Dorsolateral prefrontal cortex (tissue), 122 donors: ENCODE measurements at places on chromosomes 4 and X. TPM values are rescaled to one million over a fixed set of nuclear protein-coding genes. Genes with fewer than 3 reads are reported as not detected.

Gene ABLIM2
- total RNA-seq, result 156 TPM

DNA sequence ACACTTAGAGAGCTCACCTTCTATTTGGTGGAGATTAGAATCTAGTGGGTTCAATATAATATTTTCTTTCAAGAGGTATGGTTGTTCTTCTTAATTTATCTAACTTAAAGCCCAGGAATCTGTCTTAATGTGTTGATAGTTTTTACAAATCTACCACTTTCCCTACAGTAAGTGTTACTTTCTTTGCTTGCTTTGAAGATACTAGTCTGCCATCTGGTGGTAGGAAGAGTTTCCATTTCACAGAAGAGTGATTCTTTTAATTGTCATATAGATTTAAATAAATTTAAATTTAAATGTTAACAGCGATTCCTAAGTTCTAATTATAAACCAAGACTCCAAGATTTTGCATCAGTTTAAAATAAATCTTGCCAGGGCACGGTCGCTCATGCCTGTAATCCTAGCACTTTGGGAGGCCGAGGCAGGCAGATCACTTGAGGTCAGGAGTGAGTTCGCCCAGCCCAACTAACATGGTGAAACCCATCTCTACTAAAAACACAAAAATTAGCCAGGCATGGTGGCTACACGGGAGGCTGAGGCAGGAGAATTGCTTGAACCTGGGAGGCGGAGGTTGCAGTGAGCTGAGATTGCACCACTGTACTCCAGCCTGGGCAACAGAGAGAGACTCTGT, 43.5 kb downstream of the NUDT9 start:
- DNase-seq, result no peak

GRCh38 chr4:105569057-105569865, 16.8 kb downstream of the ARHGEF38 start:
- DNase-seq, result no peak

Gene SUV39H1
- 4.8 TPM for total RNA-seq
